ENCODE measurements at places on chromosomes 7 and 10. TPM values are rescaled to one million over a fixed set of nuclear protein-coding genes. Genes with fewer than 3 reads are reported as not detected.

DNA sequence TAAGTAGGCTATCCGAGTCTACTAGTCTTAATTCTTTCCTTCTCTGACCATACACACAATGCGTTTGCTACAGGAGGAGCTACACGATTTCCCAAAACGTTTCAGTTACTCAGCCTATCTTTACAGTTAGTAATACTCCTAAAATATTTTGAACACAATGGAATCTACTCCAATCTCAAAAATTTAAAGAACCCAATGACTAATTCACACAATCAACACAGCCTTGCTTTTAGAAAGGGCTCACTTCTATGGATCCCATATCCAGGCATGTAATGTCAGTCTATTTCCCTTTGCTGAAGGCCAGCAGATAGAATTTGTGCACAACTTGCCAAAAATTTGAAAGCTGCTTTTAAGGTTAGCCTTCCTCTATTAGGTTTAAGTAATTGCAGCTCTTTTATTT, 107.2 kb downstream of the VPS41 start:
- H3K4me3 ChIP-seq = no peak overlapping the region
- H3K4me1 ChIP-seq = peaks cover 3% of the 10 kb centered on the region
- no peak for DNase-seq

Gene EBLN1
- total RNA-seq = not detected

DNA sequence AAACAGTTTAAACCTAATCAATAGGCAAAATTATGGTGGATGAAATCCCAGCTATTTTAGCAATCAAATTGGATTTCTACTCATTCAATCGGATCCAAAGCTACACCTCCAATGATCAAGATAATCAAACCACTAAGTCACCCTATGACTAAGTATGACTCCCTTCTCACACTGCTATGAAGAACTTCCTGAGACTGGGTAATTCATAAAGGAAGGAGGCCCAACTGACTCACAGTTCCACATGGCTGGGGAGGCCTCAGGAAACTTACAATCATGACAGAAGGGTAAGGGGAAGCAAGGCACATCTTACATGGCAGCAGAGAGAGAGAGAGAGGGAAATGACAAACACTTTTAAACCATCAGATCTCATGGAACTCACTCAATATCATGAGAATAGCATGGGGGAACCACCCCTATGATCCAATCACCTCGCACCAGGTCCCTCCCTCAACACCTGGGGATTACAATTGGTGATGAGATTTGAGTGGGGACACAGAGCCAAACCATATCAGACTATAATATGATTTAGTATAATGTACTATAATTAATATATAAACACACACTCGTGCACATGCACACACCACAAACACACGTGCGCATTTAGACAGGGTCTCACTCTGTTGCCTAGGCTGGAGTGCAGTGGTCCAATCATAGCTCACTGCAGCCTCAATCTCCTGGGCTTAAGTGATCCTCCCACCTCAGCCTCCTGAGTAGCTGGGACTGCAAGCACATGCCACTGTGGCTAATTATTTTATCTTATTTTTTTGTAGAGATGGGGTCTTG, 213.6 kb upstream of the FOXK1 start:
- H3K27ac ChIP-seq = no peak overlapping the region
- no peak for DNase-seq
- H3K36me3 ChIP-seq = no peaks in the 10 kb centered on the region
- H3K27me3 ChIP-seq = no peaks in the 10 kb centered on the region
- H3K4me1 ChIP-seq = no peaks in the 10 kb centered on the region
- H3K4me3 ChIP-seq = no peak overlapping the region

Gene ZNF518A
- total RNA-seq = 14.9 TPM

- peaks cover 35% of the 10 kb centered on the region for H3K4me1 ChIP-seq
- no peak overlapping the region for H3K4me3 ChIP-seq
Observed at GRCh38 chr10:58016614-58017013, 251.1 kb downstream of the IPMK start.

GRCh38 chr10:113441220-113441619, 111.6 kb upstream of the HABP2 start:
- no peak overlapping the region for H3K27ac ChIP-seq
- DNase-seq = no peak
- H3K27me3 ChIP-seq = peaks cover 5% of the 10 kb centered on the region
- no peak overlapping the region for H3K4me3 ChIP-seq
- H3K36me3 ChIP-seq = no peaks in the 10 kb centered on the region
- H3K4me1 ChIP-seq = no peaks in the 10 kb centered on the region

- H3K4me1 ChIP-seq = no peaks in the 10 kb centered on the region
- H3K4me3 ChIP-seq = no peak overlapping the region
- H3K27me3 ChIP-seq = no peaks in the 10 kb centered on the region
- H3K27ac ChIP-seq = no peak overlapping the region
- peaks cover 3% of the 10 kb centered on the region for H3K36me3 ChIP-seq
Observed at GRCh38 chr10:130782467-130782866, 529.1 kb downstream of the TCERG1L start.
